T-helper 1 cell (primary cell): ENCODE measurements at places on chromosomes 3 and 15.
A peak's percentile ranks its signal among the peaks of the same experiment; 100 is the strongest.

DNA sequence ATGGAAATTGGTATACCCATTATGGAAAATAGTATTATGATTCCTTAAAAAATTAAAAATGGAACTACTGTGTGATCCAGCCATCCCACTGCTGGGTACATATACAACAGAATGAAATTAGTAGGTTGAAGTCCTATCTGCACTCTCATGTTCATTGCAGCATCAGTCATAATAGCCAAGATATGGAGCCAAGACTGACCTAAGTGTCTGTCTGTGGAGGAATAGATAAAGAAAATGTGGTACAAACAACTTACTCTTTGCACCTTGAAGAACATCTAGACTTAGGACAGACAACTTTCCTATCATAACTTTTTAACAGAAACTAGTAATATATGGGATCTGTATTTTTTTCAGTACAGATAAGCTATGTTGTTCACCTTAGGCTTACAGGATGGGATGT is 30.0 kb upstream of the PPARG start:
- DNase-seq: no peak

DNA sequence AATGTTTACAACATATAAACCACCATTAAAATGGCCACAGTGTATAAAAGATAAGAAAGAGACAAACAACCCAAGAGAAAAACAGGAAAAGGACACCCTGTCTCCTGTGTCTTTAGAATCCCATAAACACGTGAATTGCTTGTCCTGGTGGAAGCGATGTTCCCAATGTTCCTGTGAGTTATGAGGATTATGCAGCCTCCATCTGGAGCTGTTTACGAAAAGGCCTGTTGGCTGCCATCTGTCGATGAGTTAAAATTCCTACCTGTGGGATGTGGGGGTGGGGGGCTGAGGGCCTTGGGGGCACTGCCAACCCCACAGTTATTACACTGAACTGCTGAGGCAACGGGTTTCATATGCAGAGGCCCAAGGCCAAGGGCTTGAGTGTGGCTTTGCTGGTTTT is 13.6 kb downstream of the NISCH start:
- no peak for DNase-seq

DNA sequence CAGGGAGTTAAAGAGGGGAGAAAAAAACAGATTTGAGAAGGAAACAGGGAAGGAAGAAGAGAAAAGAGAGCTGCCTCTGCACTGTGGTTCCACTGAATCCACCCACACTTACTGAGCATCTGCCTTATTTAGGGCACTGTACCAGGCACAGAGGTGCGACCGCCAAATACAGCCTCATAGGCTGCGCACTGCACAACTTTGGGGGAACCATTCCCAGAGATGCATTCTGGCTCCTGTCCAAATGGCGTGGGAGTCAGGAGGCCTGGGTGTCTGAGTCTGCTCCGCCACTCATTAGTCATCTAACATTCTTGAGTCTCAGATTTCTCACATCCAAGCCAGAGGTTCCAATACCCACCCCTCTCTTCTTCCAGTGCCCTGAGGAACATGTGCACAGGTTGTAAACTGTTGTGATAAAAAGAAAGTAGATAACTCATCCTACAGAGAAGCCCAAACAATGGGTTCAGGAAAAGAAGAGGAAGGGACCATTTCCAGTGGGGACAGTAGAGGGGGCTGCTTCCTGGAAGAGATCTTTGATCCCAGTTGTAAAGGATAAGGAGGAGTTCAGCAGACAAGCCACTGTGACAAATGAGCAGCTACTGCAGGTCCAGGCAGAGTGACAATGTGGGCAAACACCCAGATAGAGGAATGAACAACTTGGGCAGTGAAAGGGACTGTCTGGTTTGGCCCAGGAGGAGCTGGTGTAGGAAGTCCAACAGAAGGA is 254.6 kb downstream of the UACA start:
- no peak for DNase-seq

GRCh38 chr3:141401573-141402475 is 33.5 kb downstream of the ZBTB38 start:
- DNase-seq: peak; percentile 41

DNA sequence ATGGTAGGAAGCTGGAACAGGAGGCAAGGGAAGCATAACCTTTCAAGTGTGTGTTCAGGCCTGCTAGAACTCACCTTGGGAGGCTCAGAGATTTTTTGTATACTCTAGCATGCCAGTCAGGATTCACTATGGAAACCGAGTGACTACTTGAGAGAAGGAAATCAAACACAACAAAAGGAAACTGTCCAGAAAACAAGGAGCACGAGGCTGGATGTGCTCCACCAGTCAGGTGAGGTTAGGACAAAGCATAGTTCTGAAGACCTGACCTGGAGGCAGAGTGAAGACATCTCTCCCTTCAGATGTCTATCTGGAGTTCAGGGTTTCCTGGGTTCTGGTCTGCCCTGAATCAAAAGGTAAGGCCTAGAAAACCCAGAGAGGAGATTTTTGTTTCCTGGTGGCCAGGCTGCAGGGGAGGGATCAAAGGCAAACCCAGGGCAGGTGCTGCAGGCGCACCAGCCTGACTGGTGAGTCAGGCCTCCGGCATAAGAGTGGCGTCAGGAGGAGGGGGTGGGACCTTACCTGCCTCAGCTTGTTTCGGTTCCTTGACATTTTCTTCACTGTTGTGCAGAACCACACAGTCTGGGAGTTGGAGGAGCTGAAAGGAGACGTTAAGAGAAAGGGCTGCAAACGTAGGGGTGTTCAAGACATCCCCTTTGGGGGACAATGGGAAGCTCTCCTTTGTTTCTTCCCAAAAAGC is 52.2 kb upstream of the OSBPL11 start:
- DNase-seq: no peak

DNA sequence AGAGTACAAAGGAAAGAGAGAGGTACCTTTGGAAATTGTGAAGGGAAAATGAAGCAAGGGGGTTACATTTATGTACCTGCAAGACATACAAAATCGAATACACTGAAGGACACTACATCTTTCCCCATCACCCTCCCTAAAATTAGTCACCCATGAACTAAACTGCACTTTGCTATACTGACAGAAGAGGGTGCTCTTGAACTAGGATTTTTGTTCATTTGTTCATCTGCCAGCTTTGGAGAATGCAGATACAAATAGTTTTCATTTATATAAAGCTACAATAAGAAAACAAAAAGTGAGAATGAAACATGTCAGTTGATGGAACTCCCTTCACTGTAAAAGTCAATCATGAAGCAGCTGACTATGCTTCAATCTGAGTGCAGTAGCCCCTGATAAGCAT is 55.7 kb downstream of the PCCB start:
- DNase-seq: no peak

DNA sequence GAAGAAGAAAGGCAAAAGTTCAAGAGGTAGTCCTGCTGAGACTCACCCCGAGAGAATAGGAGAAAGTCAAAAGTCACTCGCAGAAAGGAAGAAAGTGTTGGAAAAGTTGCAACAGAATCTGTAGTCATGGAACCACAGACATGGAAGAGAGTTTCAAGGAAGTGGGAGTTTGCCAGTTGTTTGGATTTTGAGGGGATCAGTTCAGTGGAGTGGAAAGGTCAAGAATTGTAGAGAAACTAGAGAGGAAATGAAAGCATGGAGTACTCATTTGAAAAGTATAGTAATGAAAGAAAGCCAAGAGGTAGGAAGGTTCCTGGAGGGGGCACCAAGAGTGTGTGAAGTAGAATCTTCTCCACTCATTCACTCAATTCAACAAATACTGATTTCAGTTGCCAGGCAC is 34.7 kb downstream of the SPTSSB start:
- DNase-seq: no peak

DNA sequence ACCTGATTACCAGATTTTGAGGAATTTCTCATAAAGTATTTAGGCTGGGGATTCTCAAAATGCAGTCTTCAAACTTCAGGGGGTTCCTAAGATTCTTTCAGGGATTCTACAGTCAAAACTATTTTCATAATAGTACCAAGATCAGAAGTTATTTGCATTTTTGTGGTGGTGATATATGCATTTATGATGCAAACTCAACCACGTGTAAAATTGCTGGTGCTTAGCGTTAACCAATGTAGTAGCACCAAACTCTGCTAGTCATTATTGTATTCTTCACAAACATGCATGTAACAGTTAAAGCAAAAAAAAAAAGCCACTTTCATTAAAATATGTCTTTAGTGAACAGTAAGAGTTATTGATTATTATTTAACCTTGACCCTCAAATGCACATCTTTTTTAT is 274.9 kb upstream of the DNAJC19 start:
- DNase-seq: no peak

GRCh38 chr3:143676021-143676420 is 172.2 kb downstream of the SLC9A9 start:
- no peak for DNase-seq

- DNase-seq: no peak
These were observed 21.7 kb upstream of the TBC1D21 start for GRCh38 chr15:73851689-73852088.

GRCh38 chr3:11199902-11200845 is 45.9 kb downstream of the HRH1 start:
- no peak for DNase-seq

DNA sequence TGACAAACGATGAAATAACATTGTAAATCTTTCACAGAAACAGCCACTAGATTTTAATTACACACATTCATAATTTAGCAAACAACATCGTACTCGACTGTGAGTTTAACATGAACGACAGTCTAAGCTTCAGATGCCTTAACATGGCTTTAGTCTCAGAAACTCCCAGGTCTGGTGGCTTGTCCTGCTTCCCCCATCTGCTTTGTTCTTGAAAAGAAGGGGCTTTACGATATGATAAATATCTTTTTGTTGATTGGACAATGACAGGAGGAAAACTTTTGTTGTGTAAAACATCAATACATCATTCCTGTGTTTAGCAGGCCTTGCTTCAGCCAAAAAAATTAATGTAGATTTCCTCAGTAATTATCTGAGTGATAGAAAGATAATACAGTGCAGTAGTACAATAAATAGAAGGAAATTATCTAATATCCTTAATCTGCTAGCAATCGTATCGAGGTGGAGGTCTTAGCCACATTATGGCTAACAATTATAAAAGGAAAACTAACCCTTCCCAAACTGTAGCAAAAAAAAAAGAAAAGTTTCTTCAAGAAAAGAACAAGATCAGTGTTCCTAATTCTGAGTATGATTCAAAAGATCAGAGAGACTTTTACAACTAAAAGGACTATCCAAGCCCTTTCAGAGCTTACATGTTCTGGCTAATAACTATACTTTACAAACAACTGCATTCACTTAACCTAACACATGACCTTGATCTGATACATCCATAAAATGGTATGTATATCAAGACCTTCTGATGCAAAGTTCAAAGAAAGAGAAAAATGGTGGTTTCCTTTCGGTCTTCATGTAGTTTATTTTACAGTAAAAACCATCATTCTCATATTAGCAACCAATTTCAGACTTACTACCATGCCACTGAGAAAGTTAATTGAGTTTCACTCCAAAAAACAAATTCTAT is 535.7 kb downstream of the FOXP1 start:
- no peak for DNase-seq

GRCh38 chr15:51191766-51192165 is 97.1 kb upstream of the TNFAIP8L3 start:
- no peak for DNase-seq
